ENCODE measurements at places on chromosomes 5 and 9.

- DNase-seq: no peak
These were observed 64.7 kb downstream of the NR3C1 start for GRCh38 chr5:143338658-143339366.

DNA sequence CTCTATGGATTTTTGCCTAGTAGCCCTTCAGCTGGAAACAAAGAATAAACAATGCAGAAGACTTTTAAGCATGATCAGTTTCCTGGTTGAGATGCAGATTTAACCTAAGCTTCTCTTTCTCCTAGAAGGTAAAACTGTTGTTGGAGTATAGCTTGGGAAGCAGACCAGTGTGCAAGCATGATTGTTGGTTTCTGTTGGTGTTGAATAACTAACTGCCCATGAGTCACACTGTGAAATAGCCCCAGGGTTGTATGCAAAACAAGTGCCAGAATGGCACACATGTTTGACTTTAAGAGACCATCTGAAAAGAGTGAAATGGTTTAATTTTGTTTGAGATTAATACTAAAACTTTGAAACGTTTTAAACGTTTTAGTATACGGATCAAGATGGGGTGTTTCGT, 227.1 kb downstream of the ARHGEF28 start:
- DNase-seq: no peak

DNA sequence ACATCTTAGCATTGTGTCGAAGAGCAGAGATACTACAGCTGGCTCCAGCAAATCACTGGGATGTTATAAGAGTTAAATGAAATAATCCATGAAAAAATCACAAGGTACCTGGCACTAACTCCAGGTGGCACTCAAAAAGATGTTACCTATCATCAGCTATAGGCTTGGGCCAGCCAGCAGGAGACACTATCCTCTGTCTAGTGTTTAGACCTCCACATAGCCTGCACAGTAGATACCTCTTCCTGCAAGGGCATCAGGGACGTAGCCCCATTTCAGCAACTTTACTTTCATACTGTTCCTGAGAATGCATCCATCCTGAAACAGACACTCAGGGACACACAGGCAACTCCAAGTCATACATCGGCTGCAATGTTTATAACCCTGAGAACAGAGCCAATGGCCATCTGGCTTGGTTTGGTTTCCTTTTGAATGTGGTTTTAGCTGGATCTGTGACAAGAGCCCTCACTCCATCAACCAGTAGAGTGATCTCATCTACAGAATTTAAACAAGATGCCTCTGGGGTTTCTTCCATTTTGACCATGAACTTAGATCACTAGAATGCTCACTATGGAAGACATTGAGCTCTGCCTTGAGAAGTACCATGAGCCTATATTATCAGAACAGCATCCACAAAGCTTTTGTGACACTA, 69.9 kb downstream of the TLE1 start:
- no peak for DNase-seq

- DNase-seq: no peak
These were observed 51.5 kb upstream of the MAP3K1 start for GRCh38 chr5:56763711-56764466.

DNA sequence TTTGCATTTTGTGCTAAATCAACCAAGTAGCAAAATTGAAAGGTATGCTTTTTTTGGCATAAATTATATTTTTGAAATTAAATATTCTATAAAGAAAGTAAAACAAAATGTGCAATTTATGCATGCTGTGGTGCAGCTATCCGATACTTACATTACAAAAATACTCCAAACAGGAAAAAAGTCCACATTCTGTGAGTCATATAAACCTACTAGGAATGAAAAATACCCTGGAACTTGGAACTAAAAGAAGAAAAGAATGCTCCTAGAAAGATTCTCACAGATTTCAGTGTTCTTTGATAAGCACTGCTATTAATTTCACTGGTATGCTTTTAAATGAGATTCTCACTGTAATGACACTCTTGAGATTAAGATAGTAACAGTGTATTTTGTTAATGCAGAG, 92.6 kb downstream of the OSMR start:
- no peak for DNase-seq

DNA sequence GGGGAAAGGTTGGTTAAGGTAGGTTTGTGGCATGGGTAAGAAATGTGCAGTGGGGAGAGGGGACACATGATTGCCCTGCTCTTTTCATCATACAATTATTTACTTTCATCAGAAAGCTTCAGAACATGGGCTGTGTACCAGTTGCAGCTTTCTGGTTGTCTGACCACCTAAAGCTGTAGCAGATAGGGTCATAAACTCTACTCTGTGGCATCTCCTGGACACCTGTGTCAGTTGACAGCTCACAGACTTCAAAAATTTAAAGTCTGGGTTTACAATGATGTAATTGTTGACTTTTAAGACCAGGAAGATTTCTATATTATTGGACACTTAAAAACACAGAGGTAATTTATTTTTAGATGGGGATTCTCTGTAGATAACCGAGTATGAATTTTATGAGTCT, 222.7 kb upstream of the PRR16 start:
- DNase-seq: no peak

DNA sequence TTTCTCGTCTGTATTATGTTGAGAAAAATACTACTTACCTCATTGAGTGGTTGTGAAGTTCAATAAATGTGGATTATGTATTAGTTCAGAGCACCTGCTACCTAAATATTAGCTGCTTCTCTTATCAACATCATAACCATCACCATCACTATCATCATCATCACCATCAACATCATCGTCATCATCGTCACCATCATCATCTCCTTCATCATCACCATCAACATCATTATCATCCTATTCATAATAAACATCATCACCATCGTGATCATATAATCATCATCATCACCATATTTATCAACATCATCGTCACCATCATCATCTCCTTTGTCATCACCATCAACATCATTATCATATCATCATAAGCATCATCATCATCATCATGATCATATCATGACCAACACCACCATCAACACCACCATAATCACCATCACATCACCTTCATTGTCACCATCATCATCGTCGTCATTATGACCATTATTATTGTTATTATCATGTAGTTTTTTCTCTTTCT, 181.0 kb upstream of the ADCY2 start:
- DNase-seq: no peak

DNA sequence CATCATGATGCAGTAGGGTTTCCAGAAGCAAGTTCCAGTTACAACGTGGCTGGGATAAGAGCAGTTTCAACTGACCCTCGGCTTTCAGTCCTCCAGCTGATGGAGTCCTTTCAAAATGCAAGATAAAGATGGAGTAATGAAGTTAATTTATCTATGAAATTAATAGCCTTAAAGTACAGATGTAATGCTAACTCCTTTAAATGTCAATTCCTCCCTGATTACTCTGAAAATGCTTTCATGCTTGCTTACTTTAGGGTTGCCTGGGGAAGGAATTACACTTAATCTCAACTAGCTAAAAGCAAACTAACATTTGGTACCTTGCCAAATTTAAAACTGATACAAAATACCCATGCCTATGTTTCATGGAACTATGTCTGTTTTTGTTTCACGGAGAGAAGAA, 178.4 kb downstream of the KIAA0825 start:
- no peak for DNase-seq

- DNase-seq: no peak
These were observed 148.2 kb downstream of the ARL15 start for GRCh38 chr5:54162184-54162583.

DNA sequence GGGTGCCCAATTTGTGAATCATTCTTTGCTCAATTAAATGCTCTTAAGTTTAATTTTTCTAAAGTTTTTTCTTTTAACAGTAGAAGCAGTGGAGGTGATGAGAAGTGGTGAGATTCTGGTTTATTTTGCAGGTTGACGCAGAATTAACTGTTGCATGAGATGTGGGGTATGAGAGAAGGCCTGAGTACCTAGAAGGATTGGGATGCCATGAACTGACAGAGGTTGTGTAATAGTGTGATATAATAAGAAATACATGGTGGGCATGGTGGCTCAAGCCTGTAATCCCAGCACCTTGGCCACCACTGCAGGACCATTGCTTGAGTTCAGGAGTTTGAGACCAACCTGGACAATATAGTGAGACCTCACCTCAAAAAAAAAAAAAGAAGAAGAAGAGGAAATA, 8.4 kb upstream of the SH3TC2 start:
- DNase-seq: no peak

DNA sequence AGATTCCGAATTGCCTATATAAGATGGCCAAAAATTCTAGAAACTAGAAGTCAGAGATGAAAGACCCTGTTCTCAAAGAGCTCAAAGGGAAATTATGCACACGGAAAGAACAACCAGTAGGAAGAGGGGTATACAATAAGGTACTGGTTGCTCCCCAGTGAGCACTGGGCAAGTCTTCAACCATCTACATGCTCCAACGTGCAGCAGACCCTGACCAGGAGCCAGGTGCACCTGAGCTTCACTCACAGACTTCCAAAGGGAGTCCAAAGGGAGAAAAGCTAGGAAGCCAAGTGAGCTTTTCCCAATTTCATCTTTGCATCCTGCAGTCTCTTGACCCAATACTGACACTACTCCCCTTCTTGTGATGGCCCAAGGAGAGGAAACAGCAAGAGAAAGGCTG, 3.9 kb downstream of the REEP5 start:
- DNase-seq: no peak

DNA sequence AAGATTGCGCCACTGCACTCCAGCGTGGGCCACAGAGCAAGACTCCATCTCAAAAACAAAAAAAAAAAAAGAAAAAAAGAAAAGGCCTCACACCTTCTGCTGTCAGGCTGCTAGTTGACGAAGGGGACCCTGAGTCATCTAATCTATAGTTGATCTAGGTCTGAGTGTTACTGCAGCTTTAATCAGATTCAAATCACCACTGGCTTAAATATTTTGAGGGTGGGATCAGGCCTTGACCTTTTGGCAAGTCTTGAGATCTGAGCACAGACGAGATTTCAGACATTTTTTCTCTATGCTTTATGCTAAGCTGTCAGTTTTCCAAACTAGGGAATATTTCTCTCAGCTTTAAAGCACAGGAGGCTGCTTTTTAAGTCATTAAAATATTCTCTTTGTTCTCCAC, 240.9 kb downstream of the GLIS3 start:
- DNase-seq: no peak

GRCh38 chr5:133884569-133885311, 83.7 kb downstream of the C5orf15 start:
- no peak for DNase-seq

GRCh38 chr9:112719696-112720095, 1.8 kb upstream of the INIP start:
- no peak for DNase-seq

DNA sequence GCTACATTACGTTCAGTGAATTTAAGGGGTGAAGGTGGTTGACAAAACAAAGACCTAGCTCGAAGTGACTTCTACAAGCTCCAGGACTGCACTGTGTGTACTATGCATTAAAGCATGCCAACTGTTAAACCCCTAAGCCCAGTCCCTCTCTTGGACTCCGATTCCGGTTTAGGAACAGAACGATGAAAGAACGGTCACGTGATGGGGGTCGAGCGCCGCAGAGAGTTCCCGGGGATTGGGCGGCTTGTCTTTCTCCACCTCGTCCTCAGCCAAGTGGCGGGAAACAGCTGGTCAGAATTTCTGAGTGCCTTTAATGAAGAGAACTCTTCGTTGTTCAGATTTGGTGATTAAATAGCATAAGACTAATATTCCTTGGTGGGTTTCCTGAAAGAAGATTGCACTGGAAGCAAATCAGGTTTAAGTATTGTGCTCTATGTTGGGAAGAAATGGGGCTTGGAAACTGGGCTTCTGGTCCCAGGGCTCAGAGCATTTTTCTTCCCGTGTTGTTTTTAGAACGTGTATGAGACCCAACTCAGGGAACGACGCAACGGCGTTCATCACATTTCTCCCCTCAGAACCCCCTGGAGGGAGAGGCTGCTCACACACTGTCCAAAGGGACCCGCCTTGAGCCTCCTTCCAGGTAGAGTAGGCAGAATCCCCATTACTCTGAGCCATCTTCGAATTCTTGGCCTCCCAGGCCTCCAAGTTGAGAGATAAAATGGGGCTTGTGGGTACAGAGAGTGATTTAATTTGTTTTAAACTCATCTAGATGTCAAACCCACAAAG, 25.3 kb downstream of the IRX2 start:
- no peak for DNase-seq

DNA sequence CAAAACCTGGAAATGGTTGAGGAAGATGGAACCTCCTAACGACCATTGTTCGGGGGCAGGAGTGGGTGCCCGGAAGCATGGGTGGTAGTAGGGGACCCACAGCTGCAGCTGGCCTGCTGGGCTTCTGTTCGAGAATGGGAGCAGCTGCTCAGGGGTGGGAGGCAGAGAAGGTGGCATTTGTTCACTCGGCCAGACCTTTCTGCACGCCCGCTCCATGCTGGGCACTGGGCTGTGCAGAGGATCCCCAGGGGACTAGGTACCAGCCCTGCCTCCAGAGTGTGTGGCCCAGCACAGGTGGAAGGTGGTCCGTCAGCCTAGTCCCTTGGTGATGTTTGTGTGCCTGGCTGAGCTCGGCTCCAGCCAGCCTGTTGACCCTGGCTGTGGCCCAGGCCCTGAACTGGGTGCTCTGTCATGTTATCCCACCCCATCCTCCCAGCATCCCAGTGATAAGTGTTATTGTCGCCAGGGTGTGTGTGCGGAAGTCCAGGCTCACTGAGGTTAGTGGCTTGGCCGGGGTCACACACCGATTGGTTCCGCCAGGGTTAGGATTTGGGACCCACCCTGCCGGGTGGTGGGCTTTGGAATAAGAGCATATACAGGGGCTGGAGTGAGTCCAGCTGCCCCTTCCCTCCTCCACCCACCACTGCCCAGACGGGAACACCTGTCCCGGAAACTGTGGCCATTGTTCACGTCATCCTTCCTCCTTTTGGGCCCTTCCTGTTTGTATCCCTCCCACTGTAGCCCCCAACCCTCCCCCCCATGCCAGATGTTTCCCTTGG, 4.8 kb downstream of the N4BP3 start:
- DNase-seq: no peak

DNA sequence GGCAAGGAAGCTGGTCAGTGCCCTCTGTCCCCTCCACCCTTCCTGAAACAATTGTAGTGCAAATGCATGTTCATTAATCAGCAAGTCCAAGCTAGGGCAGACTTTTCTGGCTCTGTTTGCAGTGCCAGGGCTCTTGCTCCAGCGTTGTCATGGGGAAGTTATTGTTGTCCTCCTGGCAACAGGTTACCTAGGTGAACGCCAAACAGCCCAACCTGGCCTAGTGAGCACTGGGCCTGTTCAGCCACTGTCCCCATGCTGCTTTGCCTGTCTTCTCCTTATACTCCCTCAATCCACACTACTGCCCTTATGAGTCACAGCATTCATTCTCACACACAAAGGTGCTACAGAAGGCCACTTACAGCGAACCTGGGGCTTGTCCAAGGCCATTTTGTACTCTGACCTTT, 34.5 kb upstream of the GLIS3 start:
- no peak for DNase-seq

DNA sequence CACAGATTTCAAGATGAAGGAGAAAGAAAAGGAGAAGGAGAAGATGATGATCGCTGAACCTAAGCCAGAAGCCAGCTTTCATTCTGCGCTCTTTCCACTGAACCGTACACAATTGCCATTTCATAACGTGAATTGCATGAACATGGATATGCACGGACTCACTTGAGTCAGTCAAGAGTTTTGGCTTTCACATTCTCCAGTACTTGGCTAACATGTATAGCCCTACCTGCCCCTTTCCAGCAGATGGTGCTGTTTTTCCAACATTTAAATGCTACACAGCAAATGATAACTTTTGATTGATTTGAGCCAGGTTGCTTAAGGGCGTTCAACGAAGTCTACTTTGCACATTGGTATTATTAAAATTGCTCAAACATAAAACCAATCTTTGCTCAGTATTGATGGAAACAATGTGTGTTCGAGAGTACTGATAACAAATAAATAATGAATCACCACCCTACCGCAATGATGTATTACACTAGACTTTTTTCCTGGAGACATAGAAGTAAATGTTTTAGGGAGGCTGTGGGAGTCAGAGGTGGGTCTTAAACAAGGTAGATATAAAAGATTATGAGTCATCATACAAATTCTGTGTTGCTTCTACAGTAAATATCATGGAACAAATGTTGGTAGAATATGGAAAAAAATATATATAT, 196.4 kb downstream of the TRPM3 start:
- DNase-seq: no peak
